ENCODE measurements at places on chromosomes 5 and 9.

DNA sequence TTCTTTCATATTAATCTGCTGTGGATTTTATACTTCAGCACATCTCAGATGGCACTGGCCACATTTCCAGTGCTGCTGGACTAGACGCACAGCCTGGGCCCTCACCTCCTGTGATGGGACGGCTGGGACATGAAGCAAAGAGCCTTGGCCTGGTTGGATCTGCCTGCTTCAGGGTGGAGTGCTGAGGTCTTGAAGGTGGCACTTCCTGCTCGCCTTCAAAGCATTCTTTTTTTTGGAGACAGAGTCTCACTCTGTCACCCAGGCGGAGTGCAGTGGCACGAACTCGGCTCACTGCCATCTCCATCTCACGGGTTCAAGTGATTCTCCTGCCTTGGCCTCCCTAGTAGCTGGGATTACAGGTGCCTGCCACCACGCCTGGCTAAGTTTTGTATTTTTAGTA is 73.1 kb downstream of the RAPGEF1 start:
- no peak for DNase-seq

DNA sequence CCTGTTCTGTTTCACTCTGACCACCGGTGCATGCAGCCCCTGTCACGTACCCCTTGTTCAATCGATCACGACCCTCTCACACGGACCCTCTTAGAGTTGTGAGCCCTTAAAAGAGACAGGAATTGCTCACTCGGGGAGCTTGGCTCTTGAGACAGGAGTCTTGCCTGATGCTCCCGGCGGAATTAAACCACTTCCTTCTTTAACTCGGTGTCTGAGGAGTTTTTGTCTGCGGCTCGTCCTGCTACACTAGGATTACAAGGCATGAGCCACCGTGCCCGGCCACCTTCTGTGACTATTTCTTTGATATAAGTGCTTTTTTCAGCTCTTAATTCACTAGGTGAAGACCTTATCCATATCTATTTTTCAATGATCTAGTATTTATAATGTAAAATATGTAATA is 167.5 kb downstream of the TTC39B start:
- no peak for DNase-seq

- DNase-seq: no peak
Measured at GRCh38 chr5:74853256-74853655, 12.9 kb downstream of the FAM169A start.

- DNase-seq: no peak
Measured at GRCh38 chr5:83639911-83640310, 80.7 kb downstream of the HAPLN1 start.

- DNase-seq: no peak
Measured at GRCh38 chr5:53073348-53073747, 36.2 kb downstream of the MOCS2 start.

DNA sequence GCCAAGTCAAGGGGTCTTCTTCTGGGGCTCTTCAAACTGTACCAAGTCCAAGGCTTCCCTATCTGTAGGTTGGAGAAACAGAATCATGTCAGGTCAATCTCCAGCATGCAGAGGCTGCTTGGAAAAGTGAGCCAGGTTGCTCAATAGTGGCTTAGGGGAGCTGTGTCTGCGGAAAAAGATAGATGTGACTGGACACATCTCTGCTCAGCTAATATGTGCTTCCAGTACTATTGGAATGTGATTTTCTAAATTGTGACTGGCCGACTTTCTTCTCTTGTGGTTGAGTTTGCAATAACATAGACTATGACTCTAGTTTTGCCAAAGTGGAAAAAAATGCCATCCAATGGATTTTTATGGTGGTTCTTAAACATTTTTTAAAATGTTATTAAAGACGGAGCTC is 136.7 kb downstream of the BOD1 start:
- no peak for DNase-seq

DNA sequence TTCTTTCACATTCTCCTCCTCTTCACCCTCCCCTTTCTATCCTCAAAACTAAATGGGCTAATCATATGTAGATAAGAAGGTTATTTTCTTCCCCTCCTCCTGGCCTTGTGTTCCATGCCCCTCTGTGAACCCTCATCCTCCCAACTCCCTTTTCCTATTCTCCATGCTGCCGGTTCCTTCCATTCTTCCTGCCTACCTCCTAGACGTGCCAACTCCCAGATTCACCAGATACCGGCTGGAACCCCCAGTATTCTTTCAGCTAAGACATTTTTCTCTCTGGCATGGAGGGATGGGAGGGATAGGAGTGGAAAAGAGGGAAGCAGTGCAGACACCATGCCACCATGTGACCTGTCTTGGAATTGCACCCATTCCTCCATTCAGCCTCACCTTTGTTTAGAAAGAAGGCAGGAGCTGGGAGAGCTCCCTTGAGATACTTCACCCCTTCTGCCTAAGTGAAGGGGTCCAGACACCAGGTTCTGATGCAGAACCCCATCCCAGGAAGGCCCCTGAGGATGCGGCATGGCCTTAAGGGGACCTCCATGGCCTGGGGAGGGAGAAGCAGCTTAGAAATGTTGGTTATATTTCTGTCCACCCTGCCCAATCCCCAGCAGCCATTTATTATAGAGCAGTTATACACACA is 4.8 kb downstream of the DNAJB5 start:
- DNase-seq: no peak
